Heart right ventricle (tissue), 16 donors: ENCODE measurements at places on chromosomes 12 and 14. TPM values are rescaled to one million over a fixed set of nuclear protein-coding genes. Genes with fewer than 3 reads are reported as not detected.

DNA sequence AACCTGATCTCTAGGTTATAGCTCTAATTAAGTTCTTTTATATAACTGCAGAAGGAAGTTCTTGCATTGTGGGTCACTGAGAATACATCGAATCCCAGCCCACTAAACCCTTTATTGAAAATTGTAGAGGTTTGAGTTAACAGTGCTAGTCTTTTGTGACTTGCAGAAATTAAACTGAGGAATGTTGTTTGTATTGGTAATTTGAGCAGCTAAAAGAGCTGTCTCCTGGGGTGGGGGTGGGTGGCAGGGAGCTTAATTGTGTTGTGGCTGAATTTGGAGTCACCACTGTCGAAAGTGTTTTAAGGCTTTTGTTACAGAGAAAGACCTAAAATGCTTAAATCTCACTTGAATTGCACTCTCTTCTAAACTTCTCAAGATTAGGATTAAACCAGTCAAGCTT, 3.2 kb upstream of the COX8C start:
- no peak for DNase-seq

DNA sequence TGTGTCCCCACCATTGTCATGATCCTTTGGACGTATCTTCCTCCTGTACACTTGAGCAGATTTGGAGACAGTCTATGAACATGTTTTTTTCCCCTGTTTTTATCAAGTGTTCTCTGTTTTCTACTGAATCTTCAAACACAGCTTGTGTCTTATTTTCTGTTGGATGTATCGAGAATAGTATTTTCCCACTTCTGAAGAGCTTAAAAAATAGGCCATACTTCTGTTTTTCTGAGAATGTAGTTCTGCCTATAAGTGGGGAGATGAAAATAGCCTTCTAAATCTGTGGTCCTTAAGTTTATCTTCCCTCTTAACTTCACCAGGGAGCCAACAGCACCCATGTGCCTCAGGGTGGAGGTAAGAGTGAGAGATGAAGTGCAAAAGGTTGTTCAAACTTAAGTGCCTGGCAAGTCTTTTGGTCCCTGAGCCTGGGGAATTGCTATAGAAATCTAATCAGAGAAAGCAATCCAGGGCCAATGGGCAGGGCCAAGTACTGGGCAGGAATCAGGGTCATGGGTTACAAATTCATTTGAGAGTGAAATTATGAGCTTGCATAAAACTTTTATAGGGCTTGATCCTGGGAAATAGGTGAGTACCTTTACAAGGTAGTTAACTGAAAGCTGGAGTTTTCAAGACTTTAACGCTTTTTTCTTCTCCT, 58.9 kb downstream of the ARF6 start:
- no peak for DNase-seq

CLEC7A gene
- 1.9 TPM for total RNA-seq

- peak; percentile 36 for DNase-seq
Measured at GRCh38 chr14:69042787-69043444, 63.8 kb upstream of the ACTN1 start.

FAM90A1 gene
- not detected for total RNA-seq

- DNase-seq, result no peak
Measured at GRCh38 chr14:63892265-63892664, 39.5 kb downstream of the SYNE2 start.

GRCh38 chr12:81492131-81492720, 266.9 kb downstream of the PPFIA2 start:
- peak; percentile 6 for DNase-seq

DNA sequence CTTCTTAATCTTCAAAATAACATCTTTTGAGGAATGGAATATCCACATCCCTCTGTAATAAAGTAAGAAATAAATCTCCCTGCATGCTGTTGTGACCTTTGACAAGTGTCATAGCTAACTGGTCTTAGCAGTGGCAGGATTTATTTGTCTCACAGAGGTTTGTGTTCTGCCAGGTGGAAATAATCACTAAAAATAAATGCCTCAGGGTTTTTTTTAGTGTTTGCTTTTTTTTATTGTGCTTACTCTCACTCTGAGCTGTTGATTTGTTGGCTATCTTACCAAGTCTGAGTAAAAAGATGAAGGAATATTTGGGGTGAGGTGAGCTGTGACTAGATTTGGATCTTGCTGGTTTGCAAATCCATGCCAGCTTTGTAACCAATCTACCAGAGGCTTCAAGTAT, 285.4 kb downstream of the ALG10B start:
- no peak for DNase-seq

GRCh38 chr12:117166107-117166506, 24.2 kb downstream of the FBXO21 start:
- no peak for DNase-seq

TRIM9 gene
- 0.33 TPM for total RNA-seq

FLRT2 gene
- 2.8 TPM for total RNA-seq

DNA sequence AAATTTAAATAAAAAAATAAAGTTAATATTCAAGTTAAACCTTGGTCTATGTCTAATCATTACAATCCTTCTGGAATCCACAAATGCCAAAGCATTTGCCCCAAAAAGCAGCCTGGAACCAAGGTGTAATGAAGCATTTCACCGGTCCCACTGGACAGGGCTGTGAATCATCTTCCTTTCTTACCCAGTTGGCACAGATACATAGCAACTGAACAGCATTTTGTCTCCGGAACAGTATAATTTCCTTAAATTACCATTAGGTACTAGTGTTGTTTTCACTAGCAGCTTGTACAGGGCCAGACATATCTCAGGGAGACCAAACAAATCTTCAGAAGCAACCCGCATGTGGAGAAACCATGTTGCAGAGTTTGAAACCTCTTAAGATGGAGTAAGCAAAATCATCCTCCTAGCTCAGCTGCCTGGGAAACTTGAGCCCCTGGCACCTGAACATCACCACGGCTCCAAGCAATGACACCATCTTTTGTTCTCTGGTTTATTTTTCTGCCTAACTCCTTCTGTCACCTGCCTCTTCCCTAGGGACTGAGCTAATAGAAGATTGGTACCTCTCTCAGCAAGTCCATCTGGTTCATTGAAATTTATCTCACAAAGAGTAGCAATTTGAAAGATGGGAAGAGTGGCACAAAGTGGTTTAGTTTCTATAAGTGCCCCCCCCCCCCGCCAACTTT, 17.9 kb upstream of the MDM1 start:
- DNase-seq, result no peak

- DNase-seq, result peak; percentile 86
Measured at GRCh38 chr12:50246873-50247612, 36.3 kb downstream of the LIMA1 start.

DNA sequence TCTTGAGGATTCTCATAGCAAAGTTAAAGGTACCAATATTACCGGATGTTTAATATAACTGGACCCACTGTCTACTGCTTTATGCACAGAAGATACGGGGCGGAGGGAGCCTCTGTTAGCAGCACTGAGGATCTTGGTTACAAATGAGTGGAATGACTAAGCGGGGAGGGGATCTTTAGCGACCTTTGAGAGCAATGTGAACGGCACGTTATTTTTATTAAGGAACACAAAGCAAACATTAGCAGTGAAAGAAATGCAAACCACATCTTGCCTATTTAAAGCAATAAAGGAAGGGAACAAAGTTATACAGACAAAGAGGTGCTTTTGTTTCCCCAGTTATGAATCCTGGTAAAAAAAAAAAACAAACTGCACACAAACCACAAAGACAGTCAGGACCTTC, 27.1 kb upstream of the PRMT8 start:
- DNase-seq, result no peak

DNA sequence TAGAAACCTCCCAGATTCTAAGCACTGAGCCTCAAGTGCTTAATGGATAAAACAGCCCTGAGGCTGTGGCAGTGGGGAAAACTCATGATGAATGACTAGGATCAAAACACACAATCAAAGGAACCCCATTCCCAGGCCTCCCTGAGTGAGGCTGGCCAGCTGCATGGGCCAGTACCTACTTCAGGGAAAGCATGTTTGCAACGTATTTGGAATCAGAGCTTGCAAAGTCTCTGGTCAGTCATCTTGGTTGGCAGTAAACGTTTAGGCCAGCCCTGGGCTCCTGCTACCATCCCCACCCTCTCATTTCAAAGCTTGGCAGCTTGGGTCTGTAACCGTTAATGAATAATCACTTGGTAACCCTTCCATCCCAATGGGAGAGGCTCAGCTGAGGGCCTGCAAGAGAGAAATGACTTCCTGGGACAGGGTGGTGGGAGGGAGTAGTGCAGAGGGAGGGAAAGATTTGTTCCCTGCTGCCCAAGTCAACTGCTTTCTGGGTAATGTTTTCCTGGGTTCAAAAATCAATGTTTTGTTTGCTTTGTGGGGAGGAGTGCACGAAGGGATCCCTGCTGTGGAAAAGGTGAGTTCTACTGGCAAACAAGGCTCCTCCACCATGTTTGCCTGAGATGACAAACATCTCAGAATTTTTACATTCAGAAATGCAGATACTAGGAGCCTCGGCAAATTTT, 2.0 kb upstream of the RNASE8 start:
- no peak for DNase-seq

DNA sequence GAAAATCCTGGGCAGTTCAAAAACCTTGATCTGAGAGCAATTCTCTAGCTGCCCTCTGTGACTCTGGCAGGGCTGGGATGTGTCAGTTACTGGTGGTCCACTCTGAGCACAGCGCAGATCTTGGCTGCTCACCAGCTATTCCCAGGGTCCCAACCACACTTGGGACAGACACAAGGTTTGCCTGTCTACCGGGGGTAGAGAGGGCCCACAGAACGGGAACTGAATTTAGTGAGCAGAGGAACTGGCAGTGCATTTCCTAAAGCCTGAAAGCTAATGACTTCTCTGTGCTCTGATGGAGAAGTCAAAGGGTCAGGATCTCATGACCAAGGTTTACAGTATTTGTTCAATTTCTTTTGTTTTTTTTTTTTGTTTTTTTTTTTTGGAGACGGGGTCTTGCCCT, 2.6 kb downstream of the PDE6H start:
- no peak for DNase-seq

DNA sequence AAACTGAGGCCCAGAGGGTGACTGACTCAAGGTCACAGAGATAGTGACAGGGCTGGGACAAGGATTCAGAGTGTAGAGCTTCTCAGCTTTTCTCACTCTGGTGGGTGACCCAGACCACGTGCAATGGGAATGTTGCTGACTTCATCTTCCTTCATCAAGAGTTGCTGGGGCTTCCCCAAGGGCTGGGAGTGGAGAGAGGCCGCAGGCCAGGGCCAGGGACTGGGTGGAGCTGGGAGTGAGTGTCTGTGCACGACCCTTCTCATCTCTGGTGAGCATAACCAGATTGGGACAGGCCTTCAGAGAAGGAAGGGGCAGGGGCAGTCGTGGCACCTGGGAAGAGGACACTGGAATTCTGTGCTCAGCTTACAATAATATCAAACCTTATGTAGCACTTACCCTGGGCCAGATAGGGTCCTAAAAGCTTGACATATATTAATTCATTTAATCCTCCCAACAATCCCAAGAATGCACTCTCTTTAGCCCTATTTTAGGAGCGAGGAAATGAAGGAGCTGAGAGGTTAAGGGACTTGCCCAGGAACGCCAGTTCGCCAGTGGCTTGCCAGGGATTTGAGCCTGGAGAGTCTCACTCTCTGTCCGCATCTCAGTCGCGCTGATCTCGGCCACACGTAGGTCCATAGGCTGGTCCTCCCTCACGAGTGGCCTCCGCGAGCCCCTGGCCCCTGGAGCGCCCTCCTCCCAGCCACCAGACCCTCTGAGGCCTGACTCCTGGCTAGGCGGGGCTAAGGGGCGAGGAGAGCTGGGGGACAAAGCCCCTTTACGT, 15.8 kb downstream of the KRT18 start:
- no peak for DNase-seq

IFNG gene
- not detected for total RNA-seq

GRCh38 chr12:34297790-34298164, 275.5 kb downstream of the ALG10 start:
- no peak for DNase-seq

DNA sequence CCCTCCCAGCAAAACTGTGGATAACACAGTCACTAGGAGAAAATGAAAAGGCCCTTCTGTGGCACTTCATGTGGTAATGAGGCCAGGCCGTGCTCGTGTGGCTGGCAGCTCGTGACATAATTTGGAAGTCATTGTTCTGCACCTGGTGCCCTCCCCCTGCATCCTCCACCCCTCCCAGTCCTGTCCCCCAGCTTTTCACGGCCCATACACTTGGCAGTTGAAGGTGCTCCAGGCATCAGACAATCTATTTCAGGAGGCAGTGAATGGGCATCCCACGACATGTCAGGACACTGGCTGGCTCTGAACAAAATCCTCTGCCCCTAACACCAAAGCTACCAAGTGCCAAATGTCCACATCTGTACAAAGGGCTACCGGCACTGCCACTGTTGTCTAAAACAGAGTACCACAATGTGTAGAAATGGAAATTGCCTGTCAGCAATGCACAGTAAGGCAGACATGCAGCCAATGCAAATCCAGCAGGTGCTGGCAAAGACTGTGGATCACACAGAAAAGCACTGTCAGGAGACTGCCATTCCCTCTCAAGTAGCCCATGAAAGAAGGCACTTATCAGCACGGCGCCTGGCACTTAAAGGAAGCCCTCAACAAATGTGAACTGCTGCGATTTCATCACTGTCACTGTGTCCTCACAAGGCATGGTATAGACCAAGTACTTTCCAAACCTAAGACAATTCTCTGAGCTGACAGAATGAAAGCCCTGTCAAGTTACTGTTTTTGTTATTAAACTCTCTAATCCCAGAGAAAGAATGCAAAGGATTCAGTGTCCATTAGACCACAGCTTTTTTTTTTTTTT, 39.1 kb downstream of the CORO1C start:
- DNase-seq, result peak; percentile 24

- no peak for DNase-seq
Measured at GRCh38 chr12:2691006-2691344, 103.8 kb upstream of the FKBP4 start.

DNA sequence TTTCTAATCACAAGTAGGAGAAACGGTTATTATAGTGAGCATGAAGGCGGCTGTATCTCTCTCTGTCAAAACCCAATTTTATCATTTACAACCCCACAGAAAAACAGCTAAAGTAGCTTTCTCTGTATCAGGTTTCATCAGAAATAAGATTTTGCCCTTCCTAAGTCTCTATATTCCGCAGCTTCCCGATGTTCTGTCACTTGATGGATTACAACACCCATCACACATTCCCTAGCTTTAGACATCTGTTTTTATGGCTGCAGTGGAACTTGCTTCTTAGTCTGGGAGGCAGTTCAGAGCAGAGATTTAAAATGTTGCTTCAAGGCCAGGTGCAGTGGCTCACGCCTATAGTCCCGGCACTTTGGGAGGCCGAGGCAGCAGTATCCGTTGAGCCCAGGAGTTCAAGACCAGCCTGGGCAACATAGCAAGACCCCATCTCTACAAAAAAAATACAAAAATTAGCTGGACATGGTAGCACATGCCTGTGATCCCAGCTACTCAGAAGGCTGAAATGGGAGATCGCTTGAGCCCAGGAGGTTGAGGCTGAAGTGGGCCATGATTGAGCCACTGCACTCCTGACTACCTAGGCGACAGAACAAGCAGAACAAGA, 27.6 kb upstream of the FOXN3 start:
- DNase-seq, result no peak

PRIMA1 gene
- 4.3 TPM for total RNA-seq

RNFT2 gene
- 0.87 TPM for total RNA-seq
